GM12878 (cell line): ENCODE measurements at places on chromosomes 6 and 20. TPM values are rescaled to one million over a fixed set of nuclear protein-coding genes. Genes with fewer than 3 reads are reported as not detected.

The TSBP1 gene
- total RNA-seq, result not detected in 2 replicates

The SLC22A1 gene
- total RNA-seq, result 0.28 and 1.1 TPM in 2 replicates

The SLC22A7 gene
- total RNA-seq, result 0.31 TPM in 1 of 2 replicates, not detected in the other

The KPNA5 gene
- total RNA-seq, result 6.0 and 7.0 TPM in 2 replicates

The TRPC4AP gene
- 44.8 and 45.5 TPM in 2 replicates for total RNA-seq

DNA sequence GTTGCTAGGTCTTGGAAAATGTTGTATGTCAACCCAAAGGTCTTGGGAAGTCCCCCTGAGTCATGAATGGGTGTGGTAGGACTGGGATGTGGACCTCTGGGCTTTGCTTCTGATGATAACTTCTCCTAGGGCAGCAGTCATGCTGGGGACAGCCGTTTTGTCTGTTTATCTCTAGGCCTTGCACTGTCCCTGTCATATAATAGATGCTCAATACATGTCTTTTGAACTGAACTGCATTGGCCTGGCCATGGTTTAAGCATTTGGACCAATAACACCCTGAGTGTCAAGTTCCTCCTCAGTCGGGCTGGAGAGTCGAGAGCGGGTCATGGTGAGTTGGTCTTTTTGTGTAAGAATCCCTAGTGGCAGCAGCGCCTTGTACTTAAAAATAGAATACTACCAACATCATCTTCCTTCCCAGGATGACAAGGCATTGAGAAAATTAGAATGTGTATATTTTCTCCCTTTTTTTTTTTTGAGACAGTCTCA lies 43.1 kb downstream of the E2F3 start:
- peaks cover 3% of the 10 kb centered on the region for H3K36me3 ChIP-seq
- no peak for DNase-seq
- no peak overlapping the region for H3K27ac ChIP-seq
- H3K4me1 ChIP-seq, result no peaks in the 10 kb centered on the region

DNA sequence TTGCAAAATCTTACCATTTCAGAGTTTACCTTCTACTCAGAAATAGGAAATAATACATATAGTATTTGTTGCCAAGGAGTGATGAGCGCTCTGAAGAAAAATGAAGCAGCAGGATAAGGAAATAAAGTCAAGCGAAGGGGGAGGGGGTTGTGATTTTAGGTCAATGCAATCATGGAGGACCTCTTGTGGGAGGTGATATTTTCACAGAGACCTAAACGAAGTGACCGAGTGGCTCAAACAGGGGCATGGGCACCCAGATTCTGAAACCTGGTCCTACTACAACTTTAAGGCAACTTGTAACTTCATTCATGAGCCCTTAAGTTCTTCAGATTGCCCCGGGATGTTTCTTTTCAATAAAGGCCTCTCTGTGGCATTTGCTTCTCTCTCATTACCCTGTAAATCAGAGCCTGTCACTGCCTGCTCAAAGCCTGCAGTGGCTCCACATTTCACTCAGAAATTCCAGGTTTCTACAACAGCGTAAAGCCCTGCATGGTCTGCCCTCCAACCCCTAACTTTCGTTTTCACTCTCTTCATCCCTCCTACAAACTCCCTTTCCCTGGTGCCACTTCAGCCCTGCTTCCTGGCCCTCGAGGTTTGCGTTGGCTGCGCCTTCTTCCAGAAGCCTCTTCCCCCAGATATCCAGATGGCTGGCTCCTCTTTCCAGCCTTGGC lies 162.7 kb downstream of the TBC1D7 start:
- no peak overlapping the region for H3K4me3 ChIP-seq
- H3K4me1 ChIP-seq, result no peaks in the 10 kb centered on the region
- H3K27me3 ChIP-seq, result peaks cover 3% of the 10 kb centered on the region; the same call in 1 of the 2 replicates
- H3K36me3 ChIP-seq, result no peaks in the 10 kb centered on the region
- H3K27ac ChIP-seq, result no peak overlapping the region

DNA sequence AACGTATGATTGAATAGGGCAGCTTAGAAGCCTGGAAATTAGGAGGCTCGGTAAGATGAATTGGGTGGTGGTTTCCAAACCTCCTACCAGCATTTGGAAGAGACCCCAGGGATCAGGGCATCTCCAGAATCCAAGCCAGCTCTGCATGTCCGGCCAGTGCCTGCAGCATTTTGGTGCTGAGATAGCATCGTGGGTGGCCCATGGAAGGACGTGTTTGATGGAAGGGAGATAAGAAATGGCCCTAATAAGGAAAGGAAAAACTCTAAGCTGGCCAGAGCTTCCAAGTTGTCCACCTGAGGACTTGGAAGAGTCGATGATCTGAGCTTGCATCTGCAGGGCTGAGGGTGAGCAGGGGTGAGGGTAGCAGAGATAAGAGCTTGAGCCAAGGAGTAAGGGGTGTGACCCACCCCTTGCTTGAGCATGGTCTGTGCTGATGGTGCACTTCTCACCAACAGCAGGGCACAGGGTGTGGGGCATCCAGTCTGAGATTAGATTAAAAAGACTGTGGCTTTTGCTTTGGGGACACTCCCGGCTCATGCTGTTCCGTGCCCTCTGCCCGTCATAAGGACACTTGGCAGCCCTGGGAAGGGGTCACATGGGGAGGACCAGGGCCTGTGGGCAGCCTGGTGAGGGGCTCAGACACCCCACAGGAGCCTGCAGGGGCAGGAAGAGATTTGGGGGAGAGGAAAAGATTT lies 213.2 kb downstream of the ERMARD start:
- no peak overlapping the region for H3K4me3 ChIP-seq
- no peaks in the 10 kb centered on the region for H3K27me3 ChIP-seq
- H3K27ac ChIP-seq, result no peak overlapping the region
- no peaks in the 10 kb centered on the region for H3K4me1 ChIP-seq
- H3K36me3 ChIP-seq, result no peaks in the 10 kb centered on the region

- no peak for DNase-seq
- H3K4me1 ChIP-seq, result peaks cover 11% of the 10 kb centered on the region
- peak overlapping the region; percentile 75 for H3K27ac ChIP-seq
- peak overlapping the region; percentile 69 for H3K4me3 ChIP-seq
Measured at GRCh38 chr6:118892355-118892991, 1.5 kb upstream of the ASF1A start.

DNA sequence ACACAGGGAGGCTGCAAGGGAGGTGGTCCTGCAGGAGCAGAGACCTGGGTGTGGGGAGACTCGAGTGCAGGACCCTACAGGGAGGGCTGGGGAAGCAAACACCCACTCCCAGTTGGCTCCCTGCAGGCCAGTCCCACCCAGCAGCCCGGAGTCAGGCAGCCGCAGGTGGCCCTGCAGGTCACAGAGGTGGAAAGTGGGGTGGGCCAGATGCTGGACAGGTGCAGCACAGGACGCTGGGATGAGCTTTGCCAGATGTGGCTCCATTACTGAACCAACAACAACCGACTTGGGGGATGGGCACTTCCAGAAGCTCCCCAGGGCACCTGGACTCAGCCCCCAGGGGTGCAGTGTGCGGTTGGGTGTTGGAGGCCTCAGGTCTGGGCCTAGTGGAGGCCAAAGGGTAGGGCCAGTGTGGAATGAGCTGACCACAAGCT lies 26.6 kb upstream of the MYT1 start:
- no peak overlapping the region for H3K4me3 ChIP-seq
- no peaks in the 10 kb centered on the region for H3K4me1 ChIP-seq
- H3K27ac ChIP-seq, result no peak overlapping the region
- H3K36me3 ChIP-seq, result no peaks in the 10 kb centered on the region
- H3K27me3 ChIP-seq, result peaks cover 4% of the 10 kb centered on the region

GRCh38 chr20:47117371-47117770 lies 222.7 kb downstream of the EYA2 start:
- no peak overlapping the region for H3K27ac ChIP-seq
- H3K4me1 ChIP-seq, result no peaks in the 10 kb centered on the region
- H3K36me3 ChIP-seq, result no peaks in the 10 kb centered on the region

DNA sequence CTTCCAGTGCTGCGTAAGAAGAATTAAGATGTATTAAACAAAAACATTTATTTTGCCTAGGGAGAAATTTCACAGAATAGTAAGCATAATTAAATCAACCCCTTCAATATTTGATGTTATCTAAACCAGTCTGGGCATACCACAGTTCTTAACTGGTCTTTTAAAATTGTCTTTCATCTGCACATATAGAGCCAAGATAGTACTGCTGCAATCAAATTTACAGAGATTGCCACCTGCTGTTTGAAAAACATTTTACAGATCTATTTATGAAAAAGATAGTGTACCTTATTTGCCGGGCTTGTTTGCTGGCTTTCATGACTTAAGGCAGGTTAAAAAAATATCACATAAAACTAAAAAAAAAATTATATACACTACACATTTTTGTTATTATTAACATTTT lies 323.2 kb downstream of the ADGRB3 start:
- no peaks in the 10 kb centered on the region for H3K36me3 ChIP-seq
- H3K4me1 ChIP-seq, result no peaks in the 10 kb centered on the region
- no peak for DNase-seq
- H3K4me3 ChIP-seq, result no peak overlapping the region

DNA sequence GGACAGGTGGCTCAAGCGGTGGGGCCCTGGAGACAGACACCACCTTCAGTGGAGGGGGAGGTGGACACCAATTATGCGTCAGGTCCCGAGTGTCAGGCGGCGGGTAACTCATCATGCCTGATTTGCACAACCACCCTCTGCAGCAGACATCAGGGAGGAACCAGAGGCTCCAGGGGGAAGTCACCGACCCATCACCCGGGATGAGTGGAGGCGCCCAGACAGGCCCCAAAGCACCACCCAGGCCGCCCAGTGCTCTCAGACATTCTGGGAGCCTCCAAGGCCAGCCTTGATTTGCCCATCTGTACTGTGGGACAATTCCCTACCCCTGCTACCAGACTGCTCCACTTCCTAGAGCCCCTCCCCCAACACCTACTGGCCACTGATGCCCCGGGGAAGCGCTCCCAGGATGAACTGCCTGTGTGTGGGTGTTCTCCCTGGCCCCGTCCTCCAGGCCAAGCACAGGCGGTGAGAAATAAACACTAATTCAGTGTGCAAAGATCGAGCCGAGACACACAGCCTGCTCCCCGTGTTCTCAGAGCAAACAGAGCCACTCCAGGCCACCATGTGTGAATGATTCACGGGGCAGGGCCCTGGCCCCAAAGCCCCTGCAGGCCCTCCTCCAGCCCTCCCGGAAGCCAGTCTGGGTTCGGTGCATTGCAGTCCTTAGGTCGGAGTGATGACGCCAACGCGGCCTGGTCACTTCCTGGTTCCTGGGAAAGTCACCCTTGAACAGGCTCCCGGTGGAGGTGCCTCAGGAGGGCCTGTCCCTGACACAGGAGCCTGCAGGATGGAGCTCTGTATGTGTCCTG lies 107.2 kb downstream of the ASXL1 start:
- no peaks in the 10 kb centered on the region; the same call in 1 of the 2 replicates for H3K36me3 ChIP-seq
- H3K27ac ChIP-seq, result no peak overlapping the region
- no peaks in the 10 kb centered on the region for H3K4me1 ChIP-seq
- DNase-seq, result no peak
- no peak overlapping the region for H3K4me3 ChIP-seq
- H3K27me3 ChIP-seq, result no peaks in the 10 kb centered on the region

DNA sequence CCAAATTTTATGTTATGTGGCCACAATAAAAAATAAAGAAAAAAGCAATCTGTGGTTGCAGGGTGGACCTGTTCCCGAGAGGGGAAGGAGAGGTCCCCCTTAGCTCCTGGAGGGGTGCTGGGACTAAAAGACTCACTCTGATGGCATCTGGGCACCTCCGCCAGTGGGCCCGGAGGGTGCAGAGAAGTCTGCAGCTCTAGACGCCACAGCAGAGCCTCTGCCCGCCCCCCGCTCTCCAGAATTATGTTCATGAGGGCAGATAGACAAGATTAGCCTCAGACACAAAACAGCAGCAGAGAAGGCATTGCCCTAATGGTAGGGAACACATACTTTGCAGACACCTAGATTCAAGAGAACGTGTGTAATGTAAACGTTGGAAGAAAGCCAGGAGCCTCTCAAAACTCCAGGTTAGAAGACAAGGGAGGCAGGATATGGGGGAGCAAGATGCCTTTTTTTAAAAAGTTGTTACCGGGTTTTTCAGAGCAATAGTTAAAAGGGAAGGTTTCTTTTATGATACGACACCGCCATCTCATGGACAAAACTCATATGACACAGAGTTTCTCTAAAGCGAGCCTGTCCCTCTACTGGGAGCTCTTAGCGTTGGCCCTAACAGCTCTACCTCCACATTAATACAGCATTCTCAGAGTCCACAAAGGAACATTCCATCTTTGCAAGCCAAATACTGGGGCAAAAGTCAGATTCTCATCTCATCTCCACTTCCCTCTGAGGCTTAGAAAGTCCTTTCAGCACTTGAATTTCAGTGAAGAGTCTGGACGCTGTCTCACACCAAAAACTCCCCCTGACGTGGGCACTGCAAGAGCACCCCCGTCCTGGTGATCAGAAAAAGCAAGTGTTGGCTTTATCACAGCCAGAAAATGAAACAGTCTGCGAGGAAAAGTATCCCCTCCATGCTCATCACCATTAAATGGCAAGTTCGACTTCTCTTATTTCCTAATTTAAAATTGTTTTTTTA lies 47.2 kb downstream of the FOXF2 start:
- no peaks in the 10 kb centered on the region for H3K36me3 ChIP-seq
- no peaks in the 10 kb centered on the region for H3K4me1 ChIP-seq
- peaks cover 3% of the 10 kb centered on the region for H3K27me3 ChIP-seq
- DNase-seq, result peak; percentile 30
- H3K4me3 ChIP-seq, result no peak overlapping the region
- no peak overlapping the region for H3K27ac ChIP-seq

- no peak for DNase-seq
- peaks cover 24% of the 10 kb centered on the region for H3K4me1 ChIP-seq
- no peak overlapping the region for H3K27ac ChIP-seq
- H3K4me3 ChIP-seq, result no peak overlapping the region
- no peaks in the 10 kb centered on the region for H3K27me3 ChIP-seq
- H3K36me3 ChIP-seq, result no peaks in the 10 kb centered on the region
Measured at GRCh38 chr6:11718031-11718430, 60.6 kb downstream of the ADTRP start.

- H3K4me1 ChIP-seq, result no peaks in the 10 kb centered on the region
- DNase-seq, result no peak
- H3K36me3 ChIP-seq, result no peaks in the 10 kb centered on the region
- H3K27ac ChIP-seq, result no peak overlapping the region
Measured at GRCh38 chr6:1418471-1419191, 29.3 kb downstream of the FOXF2 start.

GRCh38 chr20:31790401-31790800 lies 28.8 kb upstream of the MYLK2 start:
- no peaks in the 10 kb centered on the region for H3K4me1 ChIP-seq
- H3K27me3 ChIP-seq, result no peaks in the 10 kb centered on the region
- H3K4me3 ChIP-seq, result no peak overlapping the region

- H3K27ac ChIP-seq, result no peak overlapping the region
- peaks cover 6% of the 10 kb centered on the region; the same call in 1 of the 2 replicates for H3K4me1 ChIP-seq
- H3K27me3 ChIP-seq, result no peaks in the 10 kb centered on the region
Measured at GRCh38 chr6:38218235-38218634, 398.7 kb downstream of the ZFAND3 start.

DNA sequence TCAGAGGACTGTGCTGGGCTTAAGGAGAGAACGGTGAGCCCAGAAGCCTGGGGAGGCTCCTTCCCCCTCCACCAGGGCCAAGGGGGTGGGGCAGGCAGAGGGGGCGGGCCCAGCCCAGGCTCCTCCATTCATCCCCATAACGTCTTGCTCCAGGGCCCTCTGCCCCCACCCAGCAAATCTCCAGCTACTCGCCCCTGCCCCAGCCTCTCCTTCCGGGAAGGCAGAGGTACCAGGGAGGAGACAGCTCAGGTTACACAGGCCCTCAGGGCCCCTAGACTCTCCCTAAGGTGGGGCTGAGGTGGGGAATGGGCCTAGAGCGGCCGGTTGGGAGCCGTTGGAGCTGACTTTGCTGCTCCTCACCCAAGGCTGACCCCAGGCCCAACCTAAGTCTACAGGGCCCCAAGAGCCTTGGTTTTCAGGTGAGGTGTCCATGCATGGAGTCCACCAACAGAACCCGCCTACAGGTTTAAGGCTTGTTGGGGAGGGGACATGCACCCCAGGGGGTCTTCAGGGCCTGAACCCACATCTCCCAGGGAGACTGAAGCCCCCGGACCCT lies 1.2 kb downstream of the LAMA5 start:
- H3K36me3 ChIP-seq, result no peaks in the 10 kb centered on the region
- H3K27ac ChIP-seq, result no peak overlapping the region
- DNase-seq, result no peak
- H3K27me3 ChIP-seq, result peaks cover 4% of the 10 kb centered on the region
- H3K4me1 ChIP-seq, result peaks cover 5% of the 10 kb centered on the region
- no peak overlapping the region; the same call in 1 of the 2 replicates for H3K4me3 ChIP-seq
